Stimulated activated CD8-positive, alpha-beta memory T cell treated with anti-CD3 and anti-CD28 coated beads, Interleukin-7, amount 100 ng/mL, for 1 hour (primary cell): ENCODE measurements at places on chromosomes 5 and 9.

DNA sequence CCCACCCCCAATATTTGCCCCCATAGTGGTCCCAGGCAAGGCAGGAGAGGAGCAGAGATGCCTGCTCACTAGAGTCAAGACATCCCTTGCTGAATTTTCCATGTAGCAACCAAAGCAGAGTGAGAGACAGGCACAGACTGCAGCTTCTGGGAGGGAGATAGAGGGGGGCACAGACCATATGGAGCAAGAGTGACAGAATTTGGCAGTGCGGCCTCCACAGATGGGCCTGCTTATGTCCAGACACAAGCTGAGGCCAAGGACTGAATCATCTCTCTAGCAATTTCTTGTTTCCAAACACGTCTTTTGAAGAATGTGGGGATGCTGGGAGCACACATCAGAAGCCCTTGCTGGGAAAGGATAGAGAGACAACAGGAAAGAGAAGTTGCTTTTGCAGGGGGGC, 53.0 kb upstream of the ALDH1B1 start:
- no peak for DNase-seq

- DNase-seq = no peak
These were observed 202.1 kb downstream of the MED10 start for GRCh38 chr5:6176102-6176693.

GRCh38 chr5:109180668-109181067, 229.1 kb downstream of the PJA2 start:
- no peak for DNase-seq

DNA sequence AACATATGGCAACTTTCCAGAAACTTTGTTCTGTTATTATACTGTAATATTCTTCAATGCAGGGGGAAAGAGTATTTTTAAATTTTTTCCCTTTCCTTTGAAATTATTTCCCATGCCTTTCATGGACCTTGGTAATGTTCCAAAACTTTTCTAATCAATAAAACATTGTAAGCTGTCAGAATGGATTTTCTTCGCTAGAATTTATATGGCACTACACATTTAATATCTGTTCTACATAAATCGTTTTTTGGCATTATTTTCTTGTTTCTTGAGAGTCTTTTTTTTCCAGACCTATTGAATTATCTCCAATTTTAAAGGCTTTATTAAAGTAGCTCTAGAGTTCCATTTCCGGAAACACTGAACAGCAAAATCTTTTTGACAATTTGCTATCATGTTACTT, 249.0 kb downstream of the TMEM167A start:
- DNase-seq = no peak

DNA sequence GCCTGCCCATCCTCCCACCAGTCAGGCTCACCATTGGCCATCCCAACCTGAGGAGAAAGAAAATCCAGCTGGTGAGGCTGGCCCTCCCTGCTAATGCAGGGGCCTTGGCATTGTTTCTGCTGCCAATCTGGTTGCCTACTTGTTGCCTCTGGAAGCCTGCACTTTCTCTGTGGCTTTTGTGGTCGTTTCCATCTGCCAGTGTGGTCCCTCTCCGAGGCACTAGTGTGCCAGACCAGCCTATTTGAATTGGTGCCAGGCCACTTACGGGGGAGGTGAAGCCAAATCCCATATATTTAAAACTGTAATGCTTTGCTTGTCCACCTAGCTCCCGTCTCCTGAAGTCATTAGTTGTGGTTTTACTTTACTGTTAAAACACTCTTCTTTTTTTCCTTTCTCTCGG, 213.4 kb upstream of the ADAMTSL1 start:
- no peak for DNase-seq

- DNase-seq = no peak
These were observed 55.0 kb downstream of the PJA2 start for GRCh38 chr5:109354761-109355160.

DNA sequence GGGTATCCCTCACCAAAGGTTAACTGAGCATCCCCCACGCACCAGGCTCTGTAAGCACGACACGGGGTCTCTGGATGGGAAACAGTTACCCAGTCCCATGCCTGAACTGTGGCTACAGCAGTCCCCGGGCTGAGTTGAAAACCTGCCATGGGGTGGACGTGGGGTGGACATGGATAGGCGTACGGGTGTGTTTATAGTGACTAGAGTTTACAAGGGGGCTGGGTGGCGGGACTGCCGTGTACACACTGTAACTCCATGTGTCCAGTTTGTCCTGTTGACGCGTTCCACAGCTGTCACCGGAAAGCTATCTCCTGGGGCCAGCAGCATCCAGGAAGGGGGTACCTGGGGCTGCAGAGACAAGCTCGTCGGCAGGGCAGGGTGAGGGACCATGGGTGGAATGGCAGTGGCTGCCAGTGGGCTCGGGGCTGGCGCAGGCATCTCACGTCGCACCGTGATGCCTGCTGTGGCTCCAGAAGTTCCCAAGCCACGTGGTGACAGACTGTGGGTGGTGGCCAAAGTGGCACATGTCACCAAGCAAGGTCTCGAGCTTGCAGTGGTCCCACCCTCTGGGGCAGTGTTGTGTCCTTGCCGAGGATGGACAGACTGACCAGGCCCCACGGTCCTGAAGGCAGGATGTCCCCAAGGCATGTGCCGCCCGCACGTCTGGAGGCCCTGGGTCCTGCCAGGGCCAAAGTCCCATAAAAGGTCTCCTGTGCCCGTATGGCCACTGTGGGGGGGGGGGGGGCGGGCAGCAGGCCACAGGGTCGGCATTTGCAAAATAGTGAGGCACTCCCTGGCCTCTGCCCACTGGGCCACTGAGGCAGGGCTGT, 29.3 kb upstream of the RNF130 start:
- DNase-seq = no peak

DNA sequence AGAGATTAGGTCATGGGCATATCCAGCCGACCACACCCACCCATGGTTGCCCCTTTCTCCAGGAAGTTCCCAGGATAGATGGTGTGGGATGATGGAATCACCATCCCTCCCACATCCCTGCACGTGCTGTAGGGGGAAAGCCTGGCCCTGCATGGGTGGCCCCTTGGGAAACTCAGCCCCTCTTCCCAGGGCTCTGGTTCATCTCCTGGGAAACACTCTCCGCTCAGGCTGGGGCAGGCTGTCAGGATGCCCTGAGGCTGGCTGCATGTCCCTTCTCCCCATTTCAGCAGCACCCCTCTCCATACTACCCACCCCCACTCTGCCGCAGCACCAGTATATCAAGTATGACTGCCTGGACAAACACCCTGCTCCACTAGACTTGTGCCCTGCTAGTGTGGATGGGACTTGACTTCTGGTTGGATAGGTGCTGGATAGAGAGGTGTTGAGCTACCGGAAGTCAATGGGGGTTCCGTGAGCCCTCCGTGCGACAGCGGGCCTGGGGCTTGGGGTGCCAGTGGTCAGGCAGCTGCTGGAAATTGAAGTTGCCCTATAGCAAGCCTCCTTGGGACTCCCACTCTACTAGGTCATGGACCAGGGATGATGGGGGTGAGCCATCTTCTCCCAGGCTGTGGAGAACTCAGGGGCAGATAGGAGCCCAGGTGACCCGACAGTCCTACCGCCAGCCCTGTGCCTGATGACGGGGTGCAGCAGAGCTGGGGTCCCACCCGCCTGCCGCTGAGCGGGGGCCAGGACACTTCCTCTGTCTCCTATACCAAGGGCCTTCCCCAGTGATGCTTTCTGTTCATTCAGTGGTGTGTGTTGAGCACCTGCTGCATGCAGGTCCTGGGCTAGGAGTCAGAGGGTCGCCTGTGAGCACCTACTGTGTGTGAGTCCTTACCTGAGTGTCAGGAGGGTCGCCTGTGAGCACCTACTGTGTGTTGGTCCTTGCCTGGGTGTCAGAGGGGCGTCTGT, 69.4 kb upstream of the COL5A1 start:
- DNase-seq = no peak

DNA sequence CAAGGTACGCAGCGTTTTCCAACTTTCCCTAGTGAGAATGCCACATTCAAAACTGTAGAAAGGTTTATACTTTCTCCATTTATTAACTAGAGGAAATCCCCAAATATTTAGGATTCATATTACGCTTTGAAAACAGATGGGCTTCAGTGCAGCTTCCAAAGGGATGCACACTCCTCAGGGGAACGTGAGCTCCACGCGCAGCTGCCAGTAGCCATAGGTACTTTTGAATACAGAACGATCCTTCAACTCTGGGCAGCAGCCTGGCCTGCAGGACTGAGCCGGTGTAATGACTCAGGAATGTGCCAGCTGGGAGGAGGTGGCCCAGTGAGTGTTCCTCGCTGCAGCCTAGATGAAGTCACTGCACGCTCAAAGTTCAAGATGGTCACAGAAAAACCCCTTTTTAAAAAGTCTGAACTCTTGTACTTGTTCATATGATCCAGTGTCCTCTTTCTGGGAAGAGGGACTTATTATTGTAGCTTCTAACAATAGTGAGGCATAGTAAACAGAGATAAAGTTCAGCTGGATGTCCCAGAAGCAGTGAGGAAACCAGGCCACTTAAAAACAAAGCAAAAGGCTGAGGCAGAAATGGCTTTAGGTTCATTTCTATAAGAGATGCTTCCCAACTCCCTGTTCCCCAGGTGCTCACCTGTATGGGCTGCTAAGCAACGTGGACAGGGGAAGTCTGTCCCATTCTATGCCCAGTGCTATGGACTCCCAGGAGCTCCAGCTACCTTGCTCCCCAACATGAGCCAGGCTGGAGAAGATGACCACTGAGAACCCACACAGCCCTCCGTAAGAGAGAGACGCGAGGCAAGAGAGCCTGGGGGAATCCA, 130.0 kb downstream of the LHFPL2 start:
- DNase-seq = no peak

- no peak for DNase-seq
These were observed 926 bp upstream of the MYO10 start for GRCh38 chr5:16936989-16937438.

DNA sequence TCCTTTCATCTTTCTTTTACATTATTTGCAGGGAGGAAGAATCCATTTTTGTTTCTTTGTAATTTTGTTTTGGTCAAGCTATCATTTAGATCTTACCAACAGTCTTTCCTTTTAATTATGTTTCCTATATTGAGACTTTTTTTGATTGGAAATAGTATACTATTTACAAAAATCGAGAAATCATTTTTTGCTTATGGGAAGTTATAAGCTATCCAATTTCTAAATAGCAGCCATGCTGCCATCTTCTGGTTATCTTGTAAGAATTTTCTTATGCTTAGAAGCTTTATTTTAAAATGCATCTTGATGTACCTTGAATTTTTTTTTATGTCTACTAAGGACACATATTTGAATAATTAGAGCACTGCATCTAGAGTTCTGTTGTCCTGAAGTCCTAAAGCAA, 821.2 kb downstream of the PTPRD start:
- no peak for DNase-seq

GRCh38 chr9:83544002-83544698, 5.9 kb upstream of the FRMD3 start:
- no peak for DNase-seq

- DNase-seq = no peak
These were observed 48.3 kb upstream of the TCERG1 start for GRCh38 chr5:146398826-146399225.

GRCh38 chr9:2128141-2128540, 113.0 kb downstream of the SMARCA2 start:
- no peak for DNase-seq

DNA sequence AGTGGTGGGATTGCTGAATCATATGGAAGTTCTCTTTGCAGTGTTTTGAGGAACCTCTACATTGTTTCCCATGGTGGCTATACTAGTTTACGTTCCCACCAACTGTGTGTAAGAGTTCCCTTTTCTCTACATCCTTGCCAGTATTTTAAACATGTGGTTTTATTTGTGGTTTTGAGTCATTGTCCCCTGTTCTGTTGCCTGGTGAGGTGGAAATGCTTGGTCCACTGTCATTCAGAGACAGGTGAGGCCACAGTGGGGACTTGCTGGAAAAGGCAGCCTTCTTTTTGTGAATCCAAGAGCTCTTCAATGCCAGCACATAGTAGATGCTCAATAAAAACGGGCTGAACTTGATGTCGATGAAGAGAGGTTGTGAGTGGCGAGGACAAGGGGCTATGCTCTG, 44.2 kb downstream of the SH3PXD2B start:
- no peak for DNase-seq

DNA sequence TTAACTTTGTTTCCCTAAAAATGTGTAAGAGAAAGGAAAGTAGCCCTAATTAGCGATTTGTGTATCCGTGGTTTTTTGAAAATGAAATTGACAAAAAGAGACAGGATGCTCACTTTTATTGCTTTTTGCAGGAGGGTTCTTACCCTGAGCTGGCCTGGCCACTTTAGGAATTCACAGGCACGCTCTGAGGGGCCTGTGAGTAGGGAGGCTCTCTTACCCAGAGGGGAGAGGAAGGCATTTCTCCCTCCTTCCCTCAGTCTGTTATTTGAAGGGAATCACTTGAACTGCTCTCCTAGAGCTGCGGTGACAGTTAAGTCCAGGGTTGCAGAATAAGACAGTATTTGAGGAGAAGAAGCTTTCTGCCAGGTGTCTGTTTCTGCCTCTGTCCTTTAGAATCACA, 16.7 kb downstream of the PIK3R1 start:
- no peak for DNase-seq
